ENCODE measurements at places on chromosomes 2 and 18.

- DNase-seq = no peak
Measured at GRCh38 chr2:224063298-224063648, 24.2 kb upstream of the SERPINE2 start.

DNA sequence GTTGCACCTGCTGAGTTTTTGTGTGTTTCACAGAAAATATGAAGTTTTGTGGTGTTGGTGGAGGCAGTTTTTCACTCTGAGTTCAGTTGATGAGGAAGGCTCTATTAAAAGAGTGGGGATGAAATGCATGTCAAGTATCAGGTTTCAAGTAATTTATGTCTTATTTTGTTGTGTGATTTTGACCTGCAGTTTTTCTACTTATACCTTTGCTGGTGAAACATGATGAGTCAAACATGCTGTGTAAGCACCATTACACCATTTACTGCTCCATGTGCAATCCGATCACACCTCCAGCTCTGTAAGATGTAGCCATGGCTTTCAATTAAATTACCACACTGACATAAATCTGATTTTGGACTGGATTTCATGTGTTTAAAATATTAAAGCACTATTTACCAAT, 174.5 kb upstream of the ZEB2 start:
- no peak for DNase-seq

DNA sequence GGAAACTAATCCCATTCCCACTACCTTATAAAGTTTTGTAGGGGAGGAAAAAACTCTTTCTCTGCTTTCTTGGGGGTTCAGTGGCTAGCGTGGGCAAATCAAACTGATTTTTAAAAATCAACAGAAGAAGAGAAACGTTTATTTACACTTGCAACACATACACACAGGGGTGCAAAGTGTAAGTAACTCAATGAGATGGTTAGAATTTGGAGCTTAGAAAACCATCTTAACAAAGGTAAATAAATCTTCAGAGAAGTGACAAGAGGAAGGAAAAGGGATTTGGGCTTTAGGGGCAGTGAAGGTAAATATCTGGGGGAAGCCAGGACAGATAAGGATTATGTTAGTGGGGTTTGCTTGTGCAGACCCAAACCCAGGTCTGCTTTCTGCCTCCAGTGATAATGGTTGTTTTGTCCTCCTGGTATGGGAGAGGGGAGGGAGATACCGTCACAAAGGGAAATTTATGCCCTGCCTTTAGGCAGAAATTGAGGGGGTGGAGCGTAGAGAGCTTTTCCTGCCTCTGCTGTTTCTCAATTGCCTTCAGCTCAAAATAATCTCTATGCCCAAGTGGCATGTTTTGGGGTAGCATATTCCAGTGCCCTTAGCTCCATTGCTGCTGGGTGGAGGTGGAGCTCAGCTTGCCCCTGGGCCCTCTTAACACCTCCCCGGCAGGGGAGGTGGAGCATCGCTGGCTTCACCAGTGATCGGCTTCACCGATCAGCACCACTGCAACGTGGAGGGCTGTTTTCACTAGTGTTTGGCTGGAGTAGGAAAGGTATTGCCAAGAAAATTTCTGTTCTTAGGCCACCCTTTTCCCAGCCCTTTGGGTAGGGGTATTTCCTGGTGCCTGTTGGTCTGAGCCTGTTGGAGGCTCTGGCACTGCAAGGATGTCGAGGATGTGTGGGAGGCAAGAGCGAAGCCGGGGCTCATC, 92.2 kb downstream of the TEX51 start:
- no peak for DNase-seq

DNA sequence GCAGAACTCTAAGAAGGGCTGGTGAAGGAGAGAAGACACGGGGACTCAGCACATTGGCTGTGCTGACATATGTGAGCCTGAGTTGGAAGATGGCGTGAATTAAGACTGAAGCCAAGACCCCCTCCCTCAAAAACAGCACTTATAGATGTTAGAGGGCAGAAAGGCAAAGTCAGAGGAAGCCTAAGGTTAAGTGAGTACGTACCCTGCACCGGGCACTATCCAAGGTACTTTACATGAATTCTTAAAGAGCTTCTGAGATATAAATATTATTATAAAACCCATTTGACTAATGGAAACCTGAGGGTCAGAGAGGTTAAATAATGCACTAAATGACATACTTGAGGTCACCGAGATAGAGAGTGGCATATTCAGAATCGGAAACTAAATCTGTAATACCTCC, 25.6 kb downstream of the SIX3 start:
- DNase-seq = no peak

DNA sequence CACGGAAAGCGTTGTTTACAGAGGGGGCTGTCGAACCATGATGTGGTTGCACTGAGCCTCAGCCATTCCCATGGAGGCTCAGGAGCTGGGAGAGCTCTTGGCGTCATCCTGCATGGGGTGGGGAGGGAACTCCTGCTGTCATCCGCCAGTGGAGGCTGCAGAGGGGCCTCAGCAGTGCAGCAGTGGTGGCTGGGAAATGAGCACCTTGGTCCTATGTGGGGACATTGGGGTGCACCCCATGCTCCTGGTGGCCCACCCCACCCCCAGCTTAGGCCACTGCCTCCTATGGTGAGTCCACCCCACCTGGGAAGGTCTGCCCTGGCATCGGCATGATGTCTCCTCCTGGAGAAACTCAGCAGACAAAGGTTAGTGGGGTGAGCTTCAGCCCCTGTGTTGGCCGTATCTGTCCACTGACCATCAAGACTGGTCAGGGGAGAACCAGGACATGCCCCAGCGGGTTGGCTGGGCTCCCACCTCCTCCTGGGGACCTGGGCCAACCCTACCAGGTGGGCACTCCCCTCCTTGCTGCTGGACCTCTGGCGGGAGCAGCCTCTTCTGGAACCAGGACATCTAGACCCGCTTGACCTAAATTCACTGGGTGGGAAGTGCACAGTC, 67.8 kb upstream of the HDAC4 start:
- no peak for DNase-seq

- no peak for DNase-seq
Measured at GRCh38 chr2:29917781-29918180, 3.6 kb downstream of the ALK start.

Data from NAMALWA (cell line).